ENCODE measurements at places on chromosomes 13 and 19.
A peak's percentile ranks its signal among the peaks of the same experiment; 100 is the strongest.

GRCh38 chr13:89577301-89577700 is 1770.2 kb upstream of the MIR17HG start:
- ATAC-seq: no peak

DNA sequence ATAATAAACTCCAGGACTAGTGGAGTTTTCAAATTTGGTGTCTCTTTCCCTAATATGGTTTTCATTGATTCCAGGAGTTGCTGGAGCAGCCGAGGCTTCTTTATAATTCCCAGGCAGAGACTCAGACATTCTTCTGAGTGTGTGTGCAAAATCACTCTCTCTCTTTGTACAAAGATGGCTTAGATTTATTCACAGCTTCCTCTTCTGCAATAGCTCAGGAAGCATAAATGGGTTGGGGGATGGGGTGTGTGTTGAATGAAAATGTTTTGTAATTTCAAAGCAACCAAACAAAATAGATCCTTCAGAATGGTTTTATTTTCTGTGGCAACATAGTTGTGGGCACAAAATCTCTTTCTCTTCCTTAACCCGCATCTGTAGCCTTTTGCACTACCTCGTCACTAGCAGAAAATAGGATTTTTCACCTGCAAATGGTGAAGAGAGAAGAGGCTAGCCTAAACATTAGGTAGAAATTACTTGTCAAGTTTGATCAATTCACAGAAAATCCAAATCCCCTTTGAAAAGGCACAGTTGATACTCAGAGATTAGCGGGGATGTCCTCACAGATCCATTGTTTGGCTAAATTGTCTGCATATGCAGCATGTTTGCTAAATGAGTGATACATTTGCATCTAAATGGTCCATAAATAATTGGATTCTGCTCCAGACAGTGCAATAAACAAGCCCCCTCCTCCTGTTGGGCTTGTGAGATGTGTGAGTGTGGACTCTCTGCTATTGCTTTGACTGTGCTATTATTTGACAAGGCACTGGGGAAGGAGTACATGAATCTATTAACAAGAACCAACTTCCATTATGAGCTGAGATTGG is 66.7 kb downstream of the CBY2 start:
- ATAC-seq: no peak

DNA sequence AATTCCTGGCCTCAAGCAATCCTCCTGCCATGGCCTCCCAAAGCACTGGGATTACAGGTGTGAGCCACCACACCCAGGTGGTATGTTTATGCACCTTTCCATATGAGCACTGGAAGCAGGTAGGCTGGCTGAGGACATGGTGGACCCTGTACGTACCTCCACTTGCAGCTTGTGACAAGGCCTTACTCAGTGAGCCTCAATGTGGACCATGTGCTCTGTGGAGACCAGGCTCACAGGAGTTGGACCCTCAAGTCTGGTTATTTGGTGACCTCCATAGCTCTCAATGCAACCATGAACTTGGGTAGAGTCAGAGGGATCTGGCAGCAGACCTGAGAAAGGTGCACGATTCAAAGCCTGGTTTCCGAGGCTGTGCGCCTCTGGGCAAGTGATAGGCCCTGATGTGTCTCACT is 5.5 kb downstream of the ACP4 start:
- ATAC-seq: no peak

DNA sequence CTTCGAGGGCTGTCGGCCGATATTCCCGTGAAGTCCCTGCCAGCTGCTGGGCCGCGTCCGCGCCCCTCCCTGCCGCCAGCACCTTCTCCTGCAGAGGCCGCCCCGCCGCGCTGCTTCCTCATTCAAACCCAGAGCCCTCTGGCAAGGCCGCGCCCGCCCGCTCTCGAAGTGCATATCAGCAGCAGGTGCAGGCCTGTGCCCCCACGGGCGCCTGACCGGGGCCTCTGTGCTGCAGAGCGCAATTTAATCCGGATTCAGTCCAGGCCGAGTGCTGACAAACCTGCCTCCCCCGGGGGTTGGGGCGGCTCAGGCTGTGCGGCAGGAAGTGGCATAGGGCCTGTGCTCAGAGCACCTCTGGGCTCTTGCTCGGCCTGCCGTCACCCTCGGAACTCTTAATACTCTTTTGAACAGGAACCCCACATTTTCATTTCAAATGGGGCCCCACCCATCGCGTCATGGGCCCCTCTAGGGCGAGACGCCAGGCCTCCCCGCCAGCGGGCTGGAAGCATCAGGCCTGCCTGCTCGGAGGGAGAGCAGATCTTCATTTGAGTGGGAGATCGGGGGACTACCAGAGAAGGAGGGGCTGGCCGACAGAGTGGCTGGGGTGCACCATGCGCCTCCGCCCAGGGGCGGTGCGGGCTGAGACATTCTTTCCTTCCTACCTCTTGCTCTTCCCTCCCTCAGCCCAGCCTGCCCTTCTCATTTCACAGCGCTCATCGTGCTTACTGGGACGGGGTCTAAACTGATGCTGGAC is 125.7 kb downstream of the TNFRSF19 start:
- ATAC-seq: no peak

DNA sequence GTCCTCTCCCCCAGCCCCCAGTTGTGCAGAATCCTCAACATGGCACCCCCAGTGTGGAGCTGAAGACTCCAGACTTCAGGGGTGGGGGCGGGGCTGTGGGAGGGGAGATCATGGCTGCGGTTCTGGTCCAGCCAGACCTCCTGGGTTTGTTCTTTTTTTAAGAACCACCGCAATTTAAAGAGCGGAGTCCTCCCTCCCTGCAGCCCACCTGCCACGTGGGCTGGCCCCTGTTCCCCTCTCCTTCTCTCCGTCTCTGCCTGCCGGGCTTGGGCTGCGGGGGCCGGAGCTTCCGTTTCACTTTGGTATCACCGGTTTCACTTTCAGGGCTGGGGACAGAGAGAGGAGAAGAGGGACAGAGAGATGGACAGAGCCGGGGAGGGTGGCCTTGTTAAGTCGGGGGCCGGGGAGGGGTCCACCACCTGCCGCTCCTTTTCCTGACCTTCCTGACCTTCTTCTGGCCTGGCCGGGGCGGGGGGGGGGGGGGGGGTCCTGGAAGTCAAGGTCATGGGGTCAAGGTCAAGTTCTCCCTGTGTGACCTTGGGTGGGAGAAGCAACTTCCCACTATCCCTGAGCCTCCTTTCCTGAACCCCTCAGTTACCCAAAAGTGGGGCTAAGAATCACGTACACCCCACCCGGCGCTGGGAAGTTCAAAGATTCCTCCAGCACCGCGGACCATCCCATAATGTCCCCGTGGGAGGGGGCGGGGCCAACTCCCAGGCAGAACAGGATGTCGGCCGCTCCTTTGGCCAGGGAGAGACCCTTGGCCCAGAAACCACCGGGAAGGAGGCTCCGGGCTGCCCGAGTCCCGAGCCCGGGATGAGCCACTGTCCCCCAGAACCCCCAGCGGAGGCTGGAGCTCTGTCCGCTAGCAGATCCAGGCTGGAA is 11.3 kb upstream of the ZBTB7A start:
- ATAC-seq: no peak

GRCh38 chr13:99269627-99270241 is 11.6 kb upstream of the GPR18 start:
- ATAC-seq: peak; percentile 96

- no peak for ATAC-seq
These were observed 69.5 kb upstream of the FNDC3A start for GRCh38 chr13:48906200-48906599.

- no peak for ATAC-seq
These were observed 76.6 kb downstream of the ZMYM2 start for GRCh38 chr13:20035130-20035529.

- no peak for ATAC-seq
These were observed 7.5 kb upstream of the CTXN1 start for GRCh38 chr19:7933411-7933810.

- ATAC-seq: peak; percentile 77
These were observed 6.7 kb upstream of the PLIN4 start for GRCh38 chr19:4524808-4525562.

- ATAC-seq: peak; percentile 73
These were observed 3.1 kb downstream of the NCAN start for GRCh38 chr19:19214892-19215291.

- no peak for ATAC-seq
These were observed 8.3 kb downstream of the CCDC9 start for GRCh38 chr19:47264629-47265028.

DNA sequence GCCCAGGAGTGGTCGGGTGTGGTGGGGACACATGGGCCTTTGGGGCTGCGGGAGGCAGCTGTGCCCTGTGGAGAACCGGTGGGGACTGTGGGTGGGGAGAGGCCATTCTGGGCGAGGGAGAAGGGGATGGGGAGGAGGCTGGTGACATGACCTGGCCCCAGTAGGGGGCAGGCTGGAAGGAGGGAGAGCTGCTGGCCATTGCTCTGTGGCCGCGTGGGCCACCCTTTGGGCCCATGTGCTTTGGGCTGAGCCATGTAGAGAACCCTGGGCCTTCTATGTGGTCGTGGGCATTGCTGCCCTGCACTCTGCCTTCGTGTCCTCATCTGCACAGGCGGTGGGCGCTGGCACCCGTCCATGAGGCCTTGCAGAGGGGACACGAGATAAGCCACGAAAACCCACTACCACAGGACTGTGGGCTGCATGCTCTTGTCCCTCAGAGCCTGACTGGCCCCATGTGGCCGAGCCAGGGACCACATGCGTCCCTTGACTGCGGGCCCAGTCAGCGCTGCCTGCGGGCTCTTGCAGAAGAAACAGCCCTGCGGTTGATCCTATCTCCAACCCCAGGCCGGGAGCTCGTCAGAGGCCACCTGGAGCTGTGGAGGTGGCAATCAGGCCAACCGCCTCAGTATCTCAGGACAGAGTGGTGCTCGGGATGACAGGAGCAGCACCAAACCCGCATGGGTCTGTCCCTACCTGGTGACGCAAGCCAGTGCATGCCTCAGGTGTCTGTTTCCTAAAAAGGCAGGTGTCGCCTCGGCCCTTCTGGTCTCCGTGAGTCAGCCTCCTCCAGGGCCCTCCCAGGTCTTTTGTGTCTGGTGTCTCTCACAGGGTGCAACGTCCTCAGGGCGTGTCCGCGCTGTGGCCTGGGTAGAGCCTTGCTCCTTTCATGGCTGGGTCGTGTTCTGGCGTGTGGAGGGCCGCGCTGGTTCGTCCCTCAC is 14.3 kb downstream of the FZR1 start:
- no peak for ATAC-seq

DNA sequence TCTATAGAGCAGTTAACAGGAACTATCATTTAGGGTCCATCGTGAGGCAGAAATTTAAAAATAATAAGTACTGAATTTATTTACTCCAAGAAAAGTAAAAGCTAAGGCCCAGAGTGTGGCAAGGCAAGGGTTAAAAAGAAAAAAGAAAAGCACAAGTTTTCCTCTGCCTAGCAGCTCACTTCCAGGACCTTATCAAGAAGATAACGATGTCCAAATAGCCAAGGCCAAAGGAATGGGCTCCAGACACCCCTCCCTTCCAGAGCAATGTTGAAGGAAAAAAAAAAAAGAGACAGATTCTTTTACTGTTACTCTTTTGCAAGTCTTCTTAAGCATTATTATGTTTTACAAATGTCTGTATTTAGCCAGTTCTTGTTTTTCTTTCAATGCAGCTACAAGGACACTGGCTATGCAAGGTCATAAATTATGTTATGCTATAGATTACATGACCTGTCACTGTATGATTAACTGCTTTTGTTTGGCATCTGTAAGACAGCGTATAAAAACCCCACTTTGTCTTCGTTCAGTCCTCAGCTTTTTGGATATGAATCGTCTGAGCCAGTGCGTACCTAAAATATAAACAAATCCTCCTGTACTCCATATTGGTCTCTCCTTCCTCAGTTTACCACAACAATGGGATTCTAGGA is 2.9 kb upstream of the ZNF700 start:
- ATAC-seq: no peak

DNA sequence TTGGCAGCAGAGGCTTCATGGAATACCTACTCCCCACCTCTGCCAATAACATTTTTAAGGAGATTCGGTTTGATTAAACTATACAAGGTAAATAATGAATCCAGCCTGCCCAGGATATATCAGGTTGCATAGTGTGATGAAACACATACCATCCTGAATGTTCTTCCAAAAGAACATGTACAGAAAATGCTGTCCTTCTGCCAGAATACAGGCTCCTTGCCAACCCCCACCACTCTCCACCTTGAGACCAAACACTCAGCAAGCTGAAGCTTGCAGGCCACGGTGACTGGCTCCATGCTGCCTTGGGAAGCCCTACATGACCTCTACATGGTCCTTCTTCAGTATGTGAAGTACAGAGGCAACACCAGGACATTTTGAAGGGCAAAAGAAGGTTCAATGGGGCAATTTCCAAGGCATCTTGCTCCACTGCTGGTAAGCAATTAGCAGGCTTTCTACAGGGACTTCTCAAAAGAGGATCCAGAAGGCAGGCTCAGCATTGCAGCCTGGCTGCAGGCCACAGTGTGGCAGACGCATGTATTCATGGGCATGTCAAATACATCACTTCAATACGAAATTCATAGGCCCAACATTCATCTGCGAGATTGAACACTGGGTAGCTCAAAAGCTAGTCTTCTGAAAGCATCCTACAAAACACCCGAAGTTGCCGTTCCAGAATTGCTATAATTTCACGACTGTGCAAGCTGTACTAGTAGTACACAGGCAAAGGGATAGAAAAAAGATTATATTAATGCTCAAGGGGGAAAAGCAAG is 62.4 kb upstream of the SERP2 start:
- ATAC-seq: peak; percentile 33

- ATAC-seq: no peak
These were observed 10.5 kb upstream of the KLK4 start for GRCh38 chr19:50921426-50922316.

- ATAC-seq: no peak
These were observed 9.1 kb downstream of the NOP53 start for GRCh38 chr19:47754206-47755064.

- no peak for ATAC-seq
These were observed 19.9 kb downstream of the SSC5D start for GRCh38 chr19:55508120-55508519.

GRCh38 chr13:108037348-108037747 is 178.0 kb downstream of the LIG4 start:
- ATAC-seq: no peak

GRCh38 chr13:112186091-112186490 is 119.1 kb downstream of the SOX1 start:
- ATAC-seq: no peak

- no peak for ATAC-seq
These were observed 47.7 kb downstream of the STK24 start for GRCh38 chr13:98529171-98529570.

- ATAC-seq: no peak
These were observed 6.7 kb downstream of the DBP start for GRCh38 chr19:48630296-48631063.

DNA sequence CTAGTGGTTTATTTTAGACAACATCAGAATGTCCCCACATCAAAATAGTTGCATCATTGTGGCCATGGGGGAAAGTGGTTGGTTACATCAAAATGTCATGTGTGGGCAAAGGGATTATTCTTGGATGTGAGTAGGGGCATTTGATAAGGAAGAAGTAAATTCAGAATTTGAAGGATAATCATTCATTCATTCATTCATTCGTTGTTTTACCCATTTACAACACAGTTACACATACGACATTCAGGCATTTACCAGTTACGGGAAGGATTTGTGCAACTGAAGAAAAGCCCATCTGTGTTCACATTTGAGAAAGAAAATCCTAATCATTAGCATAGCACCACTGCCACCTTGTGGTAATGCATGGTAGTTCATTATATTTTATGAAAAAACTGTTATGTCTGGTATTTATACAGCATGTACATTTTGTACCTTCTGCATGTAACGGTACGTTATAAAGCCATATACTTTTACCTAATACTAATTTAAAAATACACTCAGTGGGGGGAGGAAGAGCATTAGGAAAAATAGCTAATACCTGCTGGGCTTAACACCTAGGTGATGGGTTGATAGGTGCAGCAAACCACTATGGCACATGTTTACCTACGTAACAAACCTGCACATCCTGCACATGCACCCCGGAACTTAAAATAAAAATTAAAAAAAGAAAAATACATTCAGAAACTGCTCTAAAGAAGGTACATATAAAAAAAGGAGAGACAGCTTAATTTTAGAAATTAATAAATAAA is 62.1 kb downstream of the DGKH start:
- ATAC-seq: peak; percentile 57

- ATAC-seq: no peak
These were observed 12.0 kb upstream of the KCNC3 start for GRCh38 chr19:50341091-50341564.

Data from SK-N-SH treated with all-trans-retinoic acid at 6 μM for 48 hours (cell line).